ENCODE measurements at places on chromosomes 2 and 18.

- DNase-seq = peak; percentile 38
Observed at GRCh38 chr2:636641-637405, 40.4 kb downstream of the TMEM18 start.

DNA sequence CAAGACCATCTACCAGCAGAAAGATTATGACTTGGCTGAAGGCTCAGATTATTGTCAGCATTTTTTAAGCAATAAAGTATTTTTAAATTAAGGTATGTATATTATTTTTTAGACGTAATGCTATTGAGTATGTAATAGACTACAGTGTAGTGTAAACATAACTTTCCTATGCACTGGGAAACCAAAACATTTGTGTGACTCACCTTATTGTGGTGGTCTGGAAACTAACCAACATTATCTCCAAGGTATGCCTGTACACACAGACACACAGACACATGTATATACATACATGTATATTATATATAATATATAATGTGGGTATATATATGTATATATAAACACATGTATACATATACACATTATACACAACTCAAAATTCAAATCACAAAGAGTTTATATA, 9.1 kb upstream of the TMEFF2 start:
- no peak for DNase-seq

DNA sequence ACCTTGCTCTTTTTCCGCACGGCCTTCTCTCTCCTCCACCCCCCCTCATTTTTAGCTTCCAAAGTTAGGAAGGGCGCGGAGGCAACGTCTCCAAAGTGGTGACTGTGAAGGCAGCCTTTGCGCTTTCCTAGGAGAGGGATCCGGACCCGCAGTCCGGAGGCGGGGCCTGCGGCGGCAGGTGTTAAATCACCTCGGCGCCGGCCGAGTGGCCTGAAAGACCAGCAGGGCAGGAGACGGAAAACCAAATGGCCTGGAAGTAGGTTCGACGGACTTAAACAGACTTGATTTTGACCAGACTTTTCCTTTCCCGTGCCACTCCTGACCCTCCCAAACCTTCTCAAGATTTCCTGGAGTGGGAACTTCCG, 615 bp downstream of the GORASP2 start:
- peak; percentile 12 for DNase-seq

DNA sequence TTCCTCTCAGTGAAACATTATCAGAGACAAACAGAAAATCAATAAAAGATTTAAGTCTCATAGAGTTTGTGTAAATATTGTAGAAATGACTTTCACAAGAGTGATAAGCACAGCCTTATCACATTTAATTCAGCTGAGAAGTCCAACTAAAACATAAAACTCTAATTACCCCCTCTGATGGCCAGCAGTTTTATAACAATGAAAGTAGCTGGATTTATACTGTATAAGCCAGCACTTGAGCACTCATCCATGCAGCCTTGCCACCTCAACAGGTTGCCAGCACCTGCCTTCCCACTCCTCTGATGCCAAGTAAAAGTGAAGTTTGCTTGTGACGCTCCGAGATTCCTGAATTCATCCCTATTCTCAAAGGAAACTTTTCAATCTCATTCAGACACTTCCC, 103.0 kb upstream of the STK39 start:
- no peak for DNase-seq

DNA sequence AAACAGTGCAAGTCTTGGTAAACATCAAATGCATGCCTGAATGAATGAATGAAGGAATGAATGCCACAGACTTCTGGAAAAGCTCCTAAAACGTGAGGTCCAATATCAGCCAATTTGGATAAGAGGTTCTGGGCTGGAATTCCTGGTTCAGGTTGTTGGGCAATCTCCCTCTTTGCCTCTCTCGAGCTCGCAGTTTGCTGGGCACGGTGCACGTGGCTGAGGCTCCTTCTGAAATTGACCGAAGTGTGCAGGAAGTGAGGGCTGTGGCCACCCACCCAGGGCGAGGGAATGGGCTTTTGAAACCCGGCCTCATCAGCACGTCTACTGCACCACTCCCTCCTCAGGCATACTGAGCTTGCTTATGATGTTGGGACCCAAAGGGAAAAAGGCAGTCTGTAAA, 288.8 kb upstream of the HS6ST1 start:
- no peak for DNase-seq

- DNase-seq = no peak
Observed at GRCh38 chr2:230828272-230828961, 36.3 kb upstream of the ITM2C start.

GRCh38 chr2:46409756-46410155, 69.6 kb upstream of the TMEM247 start:
- DNase-seq = no peak

DNA sequence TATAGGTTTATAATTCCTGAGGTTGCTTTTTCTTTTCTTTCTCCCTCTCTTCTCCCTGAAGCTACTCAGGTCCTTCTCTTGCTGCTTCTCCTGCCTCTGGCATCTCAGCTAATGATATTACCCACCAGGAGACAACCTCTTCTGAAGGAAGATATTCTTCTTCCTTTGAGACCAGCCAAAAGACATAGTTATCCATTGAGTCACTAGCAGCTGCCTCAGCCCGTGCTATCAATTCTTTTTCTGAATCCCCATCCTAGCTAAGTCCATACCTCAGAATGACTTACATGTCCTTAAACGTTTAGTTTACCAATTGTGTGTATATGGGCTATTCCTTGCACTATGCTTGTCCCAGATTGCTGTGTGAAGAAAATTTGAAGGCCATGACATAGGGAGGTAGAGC, 25.0 kb upstream of the RNF103 start:
- no peak for DNase-seq

DNA sequence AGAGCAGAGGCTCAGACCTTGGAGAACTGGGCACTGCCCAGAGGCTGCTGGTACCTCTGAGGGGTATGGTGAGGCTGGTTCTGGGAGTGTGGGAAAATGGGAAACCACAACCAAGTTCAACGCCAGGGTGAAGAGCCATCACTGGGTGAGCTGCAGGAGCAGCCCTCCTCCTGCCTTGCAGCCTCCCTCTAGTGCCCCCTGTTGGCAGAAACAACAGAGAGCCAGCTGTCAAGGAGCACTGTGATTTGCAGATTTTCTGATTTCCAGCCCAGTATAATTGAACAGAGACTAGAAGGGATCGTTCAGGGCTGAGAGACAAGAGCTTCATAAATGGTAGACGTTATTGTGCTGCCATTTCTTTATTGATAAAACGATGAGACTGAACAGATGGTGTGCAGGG, 50.5 kb downstream of the MAPK4 start:
- DNase-seq = no peak

DNA sequence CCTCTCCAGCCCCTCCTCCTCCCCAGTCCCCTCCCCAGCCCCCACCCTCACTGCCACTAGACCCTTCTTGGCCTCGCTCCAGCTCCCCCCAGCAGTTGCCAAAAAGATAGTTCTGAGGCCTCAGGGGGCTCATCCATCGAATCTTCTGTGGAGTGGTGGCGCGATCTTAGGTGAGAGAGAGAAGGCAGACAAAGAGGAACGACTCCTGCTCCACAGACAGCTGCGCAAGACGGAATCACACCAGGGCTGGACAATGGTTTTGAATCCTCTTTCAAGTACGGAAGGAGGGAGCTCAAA, 68.1 kb downstream of the LAMA3 start:
- DNase-seq = no peak

GRCh38 chr2:38039121-38039910, 36.6 kb downstream of the CYP1B1 start:
- no peak for DNase-seq

DNA sequence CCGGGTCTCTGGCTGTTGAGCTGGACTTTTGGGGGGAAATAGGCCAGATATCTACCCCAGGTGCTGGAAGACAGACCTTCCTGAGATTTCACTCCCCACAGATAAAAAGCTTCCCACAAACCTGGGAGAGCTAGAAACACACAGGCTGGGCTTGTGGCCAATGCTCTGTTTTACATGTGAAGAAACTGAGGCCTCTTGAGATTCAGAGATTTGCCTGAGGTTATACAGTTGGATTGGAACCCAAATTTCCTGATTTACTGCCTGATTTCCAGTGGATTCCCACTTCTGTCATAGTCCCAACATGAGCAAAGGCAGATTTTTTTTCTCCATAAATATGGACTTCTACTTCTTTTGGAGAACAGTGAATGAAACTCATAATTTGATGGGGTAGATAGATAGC, 360.2 kb downstream of the SETBP1 start:
- no peak for DNase-seq

DNA sequence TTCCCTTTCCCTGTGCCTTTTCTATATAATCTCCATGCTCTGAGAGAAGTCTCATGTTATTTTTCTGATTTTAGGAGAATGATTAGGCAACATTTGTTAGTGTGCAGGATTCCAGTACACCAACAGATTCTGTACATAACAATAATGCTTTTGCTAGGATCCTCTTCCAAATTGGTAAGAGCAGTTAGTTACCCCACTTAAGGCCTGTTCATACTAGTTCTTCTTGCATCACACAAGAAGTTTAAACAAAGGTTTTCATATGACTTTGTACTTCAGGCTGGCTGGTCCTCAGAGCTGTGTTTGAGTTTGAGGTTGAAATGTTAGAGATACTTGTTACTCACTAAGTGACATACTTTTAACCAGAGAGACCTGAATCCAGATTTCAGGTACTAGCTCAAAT, 686.9 kb upstream of the NRXN1 start:
- DNase-seq = no peak

GRCh38 chr2:110105608-110106467, 9.8 kb downstream of the MALL start:
- DNase-seq = no peak

DNA sequence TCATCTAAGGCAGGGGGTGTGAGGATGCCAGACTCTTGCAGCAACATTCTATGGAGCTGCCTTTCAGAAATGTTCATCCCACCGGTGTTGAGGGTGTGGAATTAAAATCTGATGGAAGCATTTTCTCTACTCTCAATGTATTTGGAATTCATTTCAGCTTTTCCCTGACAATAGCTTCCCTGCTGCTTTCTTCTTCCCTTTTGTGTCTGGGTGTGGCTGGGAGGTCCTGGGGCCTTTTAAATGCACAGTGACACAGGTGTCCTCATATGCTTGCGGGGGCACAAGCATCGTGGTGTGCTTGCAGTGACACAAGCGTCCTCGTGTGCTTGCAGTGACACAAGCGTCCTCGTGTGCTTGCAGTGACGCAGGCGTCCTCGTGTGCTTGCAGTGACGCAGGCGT, 43.4 kb upstream of the ASB18 start:
- DNase-seq = no peak

GRCh38 chr18:1797235-1797634, 774.1 kb downstream of the METTL4 start:
- DNase-seq = no peak

- no peak for DNase-seq
Observed at GRCh38 chr2:241096979-241097378, 5.1 kb downstream of the MTERF4 start.

- DNase-seq = no peak
Observed at GRCh38 chr18:6868033-6868432, 138.5 kb downstream of the ARHGAP28 start.

- no peak for DNase-seq
Observed at GRCh38 chr2:121650315-121650930, 1.2 kb upstream of the CLASP1 start.

DNA sequence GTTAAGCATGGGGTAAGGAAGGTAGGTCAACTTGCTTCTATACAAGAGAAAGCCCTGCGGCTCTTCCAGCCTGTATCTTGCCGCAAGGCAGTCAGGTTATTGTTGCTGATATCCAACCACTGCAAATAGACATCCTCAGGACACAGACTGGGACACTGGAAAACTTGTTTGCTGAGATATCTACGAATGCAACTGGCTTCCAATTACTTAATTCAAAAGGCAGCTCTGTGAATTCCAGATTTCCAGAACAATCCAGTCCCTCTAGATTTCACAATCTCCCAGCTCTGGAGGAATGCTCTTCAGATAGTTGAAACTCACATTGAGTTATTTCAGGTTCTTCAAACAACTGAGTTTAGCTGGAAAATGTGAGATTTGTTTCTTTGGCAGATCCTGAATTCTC, 34.6 kb upstream of the SP9 start:
- DNase-seq = no peak

GRCh38 chr2:152097290-152097800, 1.5 kb downstream of the CACNB4 start:
- no peak for DNase-seq

- DNase-seq = no peak
Observed at GRCh38 chr18:24875286-24875685, 414.8 kb downstream of the HRH4 start.

DNA sequence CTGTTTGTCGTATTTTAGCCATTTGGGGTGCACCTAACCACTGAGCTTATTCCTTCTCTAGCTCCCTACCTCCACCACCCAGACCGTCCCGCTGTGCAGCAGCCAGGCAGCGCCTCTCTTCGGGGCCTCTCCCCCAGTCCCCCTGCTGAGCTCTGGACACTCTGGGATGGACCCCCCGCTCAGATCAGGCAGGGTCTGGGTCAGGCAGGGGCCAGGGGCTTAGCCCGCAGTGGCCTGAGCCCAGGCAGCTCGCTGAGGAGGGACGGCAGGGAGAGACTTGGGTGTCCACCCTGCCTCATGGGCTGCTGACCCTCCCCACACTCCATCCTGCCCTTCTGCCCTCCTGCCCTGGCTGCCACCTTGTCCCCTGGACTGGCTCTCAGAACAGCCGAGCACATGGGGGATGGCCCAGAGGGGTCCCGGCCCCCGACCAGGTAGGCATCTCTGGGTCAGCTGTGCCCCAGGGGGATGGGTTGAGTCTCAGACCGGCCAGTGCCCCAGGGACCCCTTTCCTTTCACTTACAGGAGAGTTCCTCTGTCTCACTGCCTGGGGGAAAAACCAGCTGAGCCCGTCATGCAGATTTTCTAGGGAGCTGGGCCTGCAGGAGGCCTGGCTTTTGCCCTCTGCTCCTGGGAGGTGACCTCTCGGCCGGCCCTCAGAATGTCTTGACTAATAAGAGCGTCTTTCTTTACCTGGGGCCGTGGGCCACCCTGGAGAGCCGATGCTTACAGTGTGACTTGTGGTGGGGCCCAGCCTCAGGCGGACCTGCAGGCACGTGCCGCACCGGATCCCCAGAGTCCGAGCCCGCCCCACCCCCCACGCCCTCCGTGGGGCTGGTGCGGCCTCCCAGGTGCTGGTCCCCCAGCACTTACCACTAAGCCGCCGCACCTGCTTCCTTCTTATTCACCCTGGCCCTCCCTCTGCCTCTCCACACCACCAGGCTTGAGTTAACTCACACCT, 22.8 kb upstream of the PXDN start:
- DNase-seq = no peak

GRCh38 chr2:98463081-98463481, 18.4 kb downstream of the INPP4A start:
- DNase-seq = no peak

DNA sequence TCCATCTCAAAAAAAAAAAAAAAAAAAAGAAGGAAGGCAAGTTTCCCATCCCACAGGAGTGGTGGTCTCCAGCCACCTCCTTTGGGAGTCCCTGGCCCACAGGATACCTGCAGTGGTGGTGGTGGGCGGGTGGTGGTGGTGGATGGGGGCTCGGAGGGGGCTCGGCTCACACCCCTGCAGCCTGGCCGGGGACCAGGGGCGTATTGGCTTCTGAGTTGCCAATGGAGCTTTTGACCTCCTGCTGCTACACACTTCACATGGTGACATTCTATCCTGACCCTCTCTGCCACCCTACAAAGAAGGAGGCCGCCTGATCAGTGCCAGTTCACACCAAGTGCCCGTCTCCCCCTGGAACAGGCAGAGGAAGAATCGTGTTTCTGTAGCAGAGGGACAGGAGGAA, 119.6 kb downstream of the NFATC1 start:
- DNase-seq = no peak
